ENCODE measurements at places on chromosomes 1 and 21.

DNA sequence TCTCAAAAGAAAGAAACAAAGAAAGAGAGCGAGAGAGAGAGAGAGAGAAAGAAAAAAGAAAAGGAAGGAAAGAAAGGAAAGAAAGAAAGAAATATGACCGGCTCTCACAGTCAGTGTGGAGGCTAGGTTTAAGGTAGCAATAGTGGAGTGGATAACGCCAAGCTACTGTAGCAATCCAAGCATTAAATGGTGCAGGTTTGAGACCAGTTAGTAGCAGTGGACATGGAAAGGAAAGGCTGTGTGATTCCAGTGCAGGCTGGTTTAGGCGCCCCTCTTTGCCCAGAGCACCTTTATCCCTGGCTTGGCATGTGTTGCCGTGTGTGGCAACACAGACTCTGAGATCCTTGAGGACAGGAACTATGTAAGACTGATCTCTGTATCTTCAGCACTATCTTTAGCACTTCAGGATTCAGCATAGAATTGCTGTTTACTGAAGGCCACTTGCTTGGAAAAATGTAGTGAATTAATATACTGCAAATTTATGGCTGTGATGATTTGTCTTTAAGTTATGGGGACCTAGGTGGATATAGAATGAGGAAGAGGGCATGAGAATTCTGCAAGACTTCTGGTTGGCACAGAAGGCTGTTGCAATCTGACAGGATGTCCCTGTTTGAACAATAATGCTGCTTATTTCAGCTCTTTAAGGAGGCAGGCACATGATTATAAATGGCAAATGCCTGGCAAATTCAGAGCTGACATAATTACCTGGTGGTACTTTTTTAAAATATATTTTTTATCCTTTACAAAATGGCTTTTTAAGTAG is 10.8 kb upstream of the OSBPL9 start:
- no peak for DNase-seq

DNA sequence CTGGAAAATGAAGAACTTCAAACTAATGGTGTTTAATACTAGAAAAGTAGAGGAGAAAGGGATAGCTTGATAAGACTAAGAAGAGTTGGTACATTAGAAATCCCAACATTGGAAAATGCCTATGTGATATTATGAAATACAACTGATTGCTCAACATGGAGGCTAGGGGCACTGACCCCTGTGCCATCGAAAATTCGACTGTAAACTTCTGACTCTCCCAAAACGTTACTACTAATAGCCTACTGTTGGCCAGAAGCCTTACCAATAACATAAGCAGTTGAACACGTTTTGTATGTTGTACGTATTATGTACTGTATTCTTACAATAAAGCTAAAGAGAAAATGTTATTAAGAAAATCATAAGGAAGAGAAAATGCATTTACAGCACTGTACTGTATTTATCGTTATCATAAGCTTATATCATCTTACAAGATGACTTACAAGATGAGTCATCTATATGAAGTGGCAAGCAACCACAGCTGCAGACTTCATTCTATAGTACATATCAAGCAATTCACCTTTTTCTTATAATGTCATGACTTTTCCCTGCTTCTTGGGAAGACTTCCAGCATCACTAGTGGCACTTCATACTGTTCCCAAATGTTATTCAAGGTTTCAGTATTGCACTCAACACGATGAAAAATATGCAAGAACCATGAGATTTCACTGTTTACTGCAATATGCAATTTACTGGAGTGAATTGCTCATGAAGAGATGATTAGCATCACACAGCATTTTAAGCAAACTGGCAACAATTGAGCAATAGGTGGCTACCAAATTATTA is 12.9 kb upstream of the CTSK start:
- no peak for DNase-seq

DNA sequence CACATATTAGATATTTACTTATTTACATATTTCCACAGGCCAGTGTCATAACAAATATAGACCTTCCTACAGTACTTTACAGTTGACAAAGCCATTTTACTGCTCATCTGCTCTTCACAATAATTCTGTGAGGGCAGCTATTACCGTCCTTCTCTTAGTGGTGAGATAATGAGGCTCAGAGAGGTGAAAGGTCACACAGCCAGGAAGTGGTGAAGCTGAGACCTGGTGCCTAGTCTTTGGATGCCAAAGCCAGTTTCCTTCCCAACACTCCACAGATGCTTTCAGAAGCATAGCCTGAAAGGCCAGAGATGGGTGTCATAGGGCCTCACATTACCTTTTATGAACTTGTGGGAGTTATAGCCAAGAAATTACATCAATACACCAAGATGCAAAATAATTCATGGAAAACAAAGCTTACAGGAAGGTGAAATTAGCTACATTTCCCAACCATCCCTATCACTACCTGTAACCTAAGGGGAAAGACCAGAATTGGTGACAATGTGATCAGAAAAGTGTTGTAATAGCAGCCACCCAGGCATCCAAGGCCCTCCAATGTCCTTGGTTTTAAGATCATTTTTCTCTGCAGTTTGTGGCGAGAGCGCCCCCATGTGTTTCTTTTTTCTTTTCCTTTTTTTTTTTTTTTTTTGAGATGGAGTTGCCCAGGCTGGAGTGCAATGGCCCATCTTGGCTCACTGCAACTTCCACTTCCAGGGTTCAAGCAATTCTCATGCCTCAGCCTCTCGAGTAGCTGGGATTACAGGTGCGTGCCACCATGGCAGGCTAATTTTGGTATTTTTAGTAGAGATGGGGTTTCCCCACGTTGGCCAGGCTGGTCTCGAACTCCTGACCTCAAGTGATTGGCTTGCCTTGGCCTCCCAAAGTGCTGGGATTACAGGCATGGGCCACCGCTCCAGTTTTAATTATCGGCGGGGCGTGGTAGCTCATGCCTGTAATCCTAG is 26.5 kb upstream of the RPL11 start:
- DNase-seq: peak; percentile 25

GRCh38 chr1:32470991-32471694 is 6.3 kb downstream of the ZBTB8B start:
- no peak for DNase-seq

- no peak for DNase-seq
Measured at GRCh38 chr1:48127735-48128685, 94.5 kb upstream of the SLC5A9 start.

DNA sequence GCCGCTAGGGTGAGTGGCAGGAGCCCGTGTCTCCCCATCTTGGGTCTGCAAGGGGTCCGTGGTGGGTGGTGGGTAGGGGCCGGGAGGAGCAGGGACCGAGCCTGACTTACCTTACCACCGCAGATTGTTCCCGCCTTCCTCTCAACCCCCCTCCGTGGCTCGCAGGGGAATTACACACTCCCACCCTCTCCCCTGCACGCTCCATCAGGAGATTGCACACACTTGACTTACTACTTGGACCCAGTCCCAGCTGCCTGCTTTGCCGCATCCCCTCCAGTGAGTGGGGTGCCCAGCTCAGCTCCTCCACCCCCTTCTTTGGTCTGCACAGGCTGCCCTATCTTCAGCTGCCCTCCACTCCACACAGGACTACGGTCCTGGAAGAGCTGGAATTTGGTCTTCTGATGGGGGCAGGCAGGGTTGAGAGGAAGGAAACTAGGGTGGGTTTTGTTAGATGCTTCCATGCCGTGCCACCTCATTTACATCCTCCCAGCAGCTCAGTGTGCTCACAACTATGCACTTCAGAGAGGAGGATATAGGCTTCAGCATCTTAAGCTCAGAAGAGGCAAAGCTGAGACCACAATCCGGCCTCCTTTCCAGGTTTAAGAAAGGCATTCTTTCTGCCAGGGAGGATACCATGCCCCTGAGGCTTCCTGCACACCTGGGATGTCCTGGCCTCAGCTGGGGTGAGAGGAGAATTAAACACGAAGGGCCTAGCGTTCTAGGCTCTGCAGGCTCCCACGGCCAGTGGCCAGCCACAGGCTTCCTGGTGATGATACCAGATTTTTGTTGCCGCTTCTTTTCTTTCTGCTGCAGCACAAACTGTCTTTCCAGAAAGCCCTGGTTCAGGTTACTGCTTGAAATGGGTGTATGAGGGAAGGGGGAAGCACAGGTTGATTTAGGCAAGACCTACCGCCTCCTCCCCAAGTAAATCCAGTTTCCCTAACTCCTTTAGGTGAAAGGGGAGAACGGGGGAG is 2.3 kb downstream of the KCNC4 start:
- DNase-seq: peak; percentile 28

DNA sequence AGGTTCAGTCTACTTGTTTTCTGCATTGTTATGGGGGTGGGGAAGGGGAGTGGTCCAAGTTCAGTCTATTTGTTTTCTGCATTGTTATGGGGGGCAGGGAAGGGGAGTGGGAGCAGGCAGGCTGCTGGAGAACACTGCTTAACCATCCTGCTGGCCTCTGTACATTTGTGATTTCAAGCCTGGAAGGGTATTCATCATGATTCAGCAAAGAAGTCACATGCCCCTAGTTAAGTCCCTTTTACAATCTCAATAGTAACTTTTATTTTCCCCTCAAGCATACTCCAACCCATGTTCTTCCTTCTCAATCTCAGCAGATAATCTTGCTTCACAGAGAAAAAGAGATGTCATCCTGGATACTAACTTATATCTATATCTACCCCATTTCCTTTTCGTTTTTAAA is 7.9 kb downstream of the LYST start:
- no peak for DNase-seq

- DNase-seq: no peak
Measured at GRCh38 chr1:173020138-173020750, 30.5 kb downstream of the TNFSF18 start.

GRCh38 chr1:228092342-228093049 is 10.0 kb downstream of the ARF1 start:
- DNase-seq: no peak

DNA sequence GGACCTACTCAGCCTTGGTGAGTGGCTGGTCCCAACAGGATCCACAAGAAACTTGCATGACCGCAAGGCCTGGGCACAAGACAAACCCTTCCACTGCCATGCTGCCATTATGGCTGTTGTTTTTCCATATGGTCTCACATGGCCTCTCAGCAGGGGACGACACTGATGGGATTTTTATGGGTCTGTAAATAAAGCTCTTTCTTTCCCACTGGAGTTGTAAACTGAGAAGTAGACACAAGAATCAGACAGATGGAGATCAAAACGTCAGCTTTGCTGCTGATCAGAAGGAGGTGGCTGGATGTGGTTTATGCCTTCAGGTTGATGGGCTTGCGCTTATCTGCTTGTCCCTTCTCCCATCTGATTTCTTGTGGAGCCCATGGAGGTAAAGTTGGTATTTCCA is 138.1 kb upstream of the KCNJ6 start:
- DNase-seq: no peak

DNA sequence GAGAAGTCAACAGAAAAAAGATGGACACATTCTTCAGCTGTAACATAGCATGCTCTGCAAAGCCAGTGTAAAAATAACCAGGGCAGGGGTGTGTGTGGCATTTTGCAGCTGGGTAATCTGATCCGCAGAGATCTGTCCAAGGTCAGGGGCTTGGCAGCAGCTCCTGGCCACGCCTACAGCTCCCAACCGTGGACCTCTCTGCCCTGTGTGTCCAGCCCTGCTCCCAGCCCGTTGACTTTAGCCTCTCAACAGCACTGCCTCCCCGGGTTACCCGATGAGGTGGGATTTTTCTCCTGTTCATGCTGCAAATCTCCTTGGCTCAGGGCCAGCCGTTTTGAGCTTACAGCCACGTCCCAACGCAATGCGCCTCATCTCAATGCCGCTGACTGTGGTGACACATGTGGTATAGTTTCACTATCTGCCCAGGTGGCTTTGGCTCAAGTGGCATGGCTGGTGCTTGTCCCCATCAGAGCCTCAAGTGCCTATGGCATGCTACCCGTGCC is 68.1 kb downstream of the VWA5B1 start:
- DNase-seq: peak; percentile 78

DNA sequence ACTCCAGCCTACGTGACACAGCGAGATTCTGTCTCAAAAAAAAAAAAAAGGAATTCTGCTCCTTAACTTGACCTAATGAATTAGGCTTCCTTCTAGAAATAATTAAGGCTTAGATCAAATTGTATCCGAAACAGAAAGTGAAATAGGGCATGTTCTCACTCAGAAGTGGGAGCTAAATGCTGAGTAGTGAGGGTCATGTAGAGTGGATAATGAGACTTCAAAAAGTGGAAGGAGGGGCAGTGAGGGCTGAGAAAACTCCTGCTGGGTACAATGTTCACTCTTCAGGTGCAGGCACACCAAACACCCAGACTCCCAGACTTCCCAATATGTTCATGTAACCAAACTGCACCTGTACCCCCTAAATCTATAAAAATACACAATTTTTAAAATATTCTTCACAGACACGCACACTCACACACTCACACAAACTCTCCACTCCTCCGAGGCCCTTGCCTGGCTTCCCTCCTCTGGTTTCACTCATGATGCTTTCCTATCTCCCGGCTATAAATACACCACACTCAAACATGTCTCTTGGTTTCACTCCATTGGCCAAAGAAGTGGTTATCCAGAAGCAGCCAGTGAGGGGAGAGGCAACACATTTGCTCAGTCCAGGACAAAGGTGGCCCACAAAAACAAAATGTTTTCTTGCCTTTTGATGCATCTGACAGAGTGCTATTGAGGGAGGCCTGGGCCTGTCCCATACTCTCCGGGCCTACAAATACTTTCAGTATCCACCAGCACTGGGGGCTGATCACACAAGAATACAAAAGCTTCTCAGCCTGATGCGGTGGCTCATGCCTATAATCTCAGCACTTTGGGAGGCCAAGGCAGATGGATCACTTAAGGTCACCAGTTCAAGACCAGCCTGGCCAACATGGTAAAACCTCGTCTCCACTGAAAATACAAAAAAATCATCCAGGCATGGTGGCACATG is 249.2 kb downstream of the TOMM20 start:
- DNase-seq: no peak

GRCh38 chr1:15343729-15344128 is 66.0 kb upstream of the EFHD2 start:
- no peak for DNase-seq

- DNase-seq: peak; percentile 56
Measured at GRCh38 chr1:41023279-41023990, 1.9 kb upstream of the SLFNL1 start.

GRCh38 chr1:35115459-35116383 is 36.5 kb downstream of the ZMYM1 start:
- DNase-seq: no peak

DNA sequence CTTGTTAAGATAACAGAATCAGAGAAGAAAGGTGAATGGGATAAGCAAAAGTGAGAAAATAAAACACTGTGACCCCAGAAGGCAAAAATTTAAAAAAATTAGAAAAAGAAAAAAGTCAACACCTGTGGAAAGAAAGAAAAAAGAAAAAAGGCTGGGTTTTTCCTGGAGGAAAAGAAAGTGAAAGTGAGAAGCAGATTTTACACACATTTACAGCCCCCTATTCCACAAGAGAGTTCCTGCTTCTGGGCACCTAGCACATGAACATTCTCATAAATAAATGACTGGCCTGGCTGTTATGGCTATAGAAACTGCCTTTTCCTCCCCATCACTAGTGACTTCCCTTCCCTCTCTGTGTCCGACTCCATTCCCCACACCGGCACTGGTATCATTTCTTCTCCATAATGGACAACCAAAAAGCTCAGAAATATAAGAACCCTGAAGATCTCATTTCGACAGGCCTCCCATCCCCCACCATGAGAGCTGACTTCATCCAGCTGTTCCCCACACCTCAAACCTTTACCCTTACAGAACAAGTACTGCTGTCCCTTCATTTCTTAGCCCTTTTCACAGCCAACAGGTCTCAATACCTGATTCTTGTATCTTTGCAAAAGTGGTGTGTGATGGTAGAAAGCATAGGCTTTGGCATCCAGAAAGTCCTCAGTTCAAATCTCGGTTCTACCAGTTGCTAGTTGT is 12.6 kb downstream of the MTF1 start:
- no peak for DNase-seq

All from urothelium cell line (cell line).